ENCODE measurements at places on chromosomes 1 and 21.

- DNase-seq = peak; percentile 85
Measured at GRCh38 chr1:180231506-180231921, 1.4 kb downstream of the LHX4 start.

DNA sequence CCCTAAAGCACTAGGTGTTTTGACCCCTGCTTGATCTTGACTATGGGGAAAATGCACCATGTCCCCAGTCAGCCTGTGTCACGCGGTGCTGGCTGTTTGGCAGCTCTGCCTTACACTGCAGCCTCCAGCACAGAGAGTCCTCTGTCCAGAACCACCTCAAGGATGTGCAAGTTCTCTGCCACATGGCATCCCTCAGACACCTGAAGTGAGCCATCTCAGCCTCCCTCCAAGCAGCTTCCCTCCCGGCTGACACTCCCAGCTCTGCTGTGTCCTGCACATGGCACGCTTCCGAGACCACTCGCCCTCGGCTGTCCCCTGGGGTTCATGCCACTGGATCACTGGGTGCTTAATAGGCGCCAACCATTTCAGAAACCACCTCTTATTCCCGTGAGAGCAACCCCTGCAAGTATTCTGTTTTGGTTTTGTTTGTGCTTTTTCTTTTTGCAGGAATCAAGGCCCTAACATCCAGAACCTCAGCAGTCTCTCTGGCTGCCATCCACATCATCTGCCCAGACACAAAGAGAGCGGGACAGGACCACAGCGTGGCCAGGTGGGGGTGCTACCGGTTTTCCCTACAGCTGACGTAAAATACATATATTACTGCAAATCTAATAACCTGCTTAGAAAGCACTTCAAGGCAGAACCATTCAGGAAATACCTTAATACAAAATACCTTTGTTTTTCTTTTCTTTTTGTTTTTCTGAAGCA lies 45.7 kb downstream of the CAPZB start:
- peak; percentile 71 for DNase-seq

DNA sequence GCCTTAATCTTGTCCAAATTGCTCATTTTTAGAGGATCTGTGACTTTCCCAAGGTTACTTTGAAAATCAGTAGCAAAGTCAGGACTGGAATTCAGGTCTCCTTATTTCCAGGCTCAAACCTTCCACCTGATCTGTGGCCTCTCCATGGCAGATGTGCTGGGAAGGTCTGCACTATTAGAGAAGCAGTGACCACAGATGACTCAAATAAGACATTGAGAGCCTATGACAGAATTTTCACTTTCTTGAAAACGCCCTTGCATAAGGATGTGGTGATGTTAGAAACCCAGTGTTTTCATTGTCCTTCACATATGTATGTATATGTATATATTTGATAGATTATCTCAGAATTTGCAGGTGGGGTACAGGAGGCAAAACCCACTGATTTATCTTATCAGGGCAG lies 45.3 kb downstream of the TTC39A start:
- DNase-seq = no peak

- no peak for DNase-seq
Measured at GRCh38 chr1:53733447-53733931, 5.5 kb downstream of the GLIS1 start.

DNA sequence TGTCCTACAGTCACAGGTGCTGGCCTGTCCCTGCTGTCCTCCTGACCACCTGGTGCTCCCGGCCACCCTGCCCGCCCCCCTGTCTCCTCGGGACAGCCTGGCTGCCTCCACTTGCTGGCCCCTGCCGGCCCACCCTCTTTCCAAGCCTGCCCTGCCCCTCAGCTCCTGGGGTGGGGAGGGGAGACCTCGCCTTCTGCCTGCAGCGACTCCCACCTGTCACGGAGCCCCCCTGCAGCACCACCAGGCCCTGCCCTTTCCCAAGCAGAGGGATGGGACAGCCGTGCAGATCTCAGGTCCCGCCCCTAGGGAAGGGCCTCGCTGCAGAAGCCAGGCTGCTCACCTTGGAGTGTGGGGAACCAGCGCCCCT lies 7.5 kb downstream of the LRRC3 start:
- DNase-seq = no peak

DNA sequence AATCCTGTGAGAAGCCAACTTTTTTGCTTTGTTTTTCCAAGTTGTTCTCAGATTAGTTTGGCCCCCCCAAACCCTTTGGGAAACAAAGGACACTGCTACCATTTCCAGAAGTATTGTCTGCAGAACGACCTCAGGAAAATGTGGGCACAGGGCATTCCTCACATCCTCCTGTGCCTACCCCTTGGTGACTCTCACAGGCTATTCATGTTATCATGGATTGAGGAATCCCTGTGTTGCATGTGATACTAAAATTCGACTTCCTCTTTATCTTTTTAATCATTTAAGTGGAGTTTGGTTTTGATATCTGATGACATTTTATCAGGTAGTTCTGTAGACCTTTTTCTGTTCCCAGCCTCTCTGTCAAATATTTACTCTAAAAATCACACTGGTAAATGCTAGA lies 184.5 kb downstream of the FASLG start:
- DNase-seq = no peak

GRCh38 chr1:100461222-100461621 lies 76.7 kb upstream of the GPR88 start:
- peak; percentile 44 for DNase-seq

DNA sequence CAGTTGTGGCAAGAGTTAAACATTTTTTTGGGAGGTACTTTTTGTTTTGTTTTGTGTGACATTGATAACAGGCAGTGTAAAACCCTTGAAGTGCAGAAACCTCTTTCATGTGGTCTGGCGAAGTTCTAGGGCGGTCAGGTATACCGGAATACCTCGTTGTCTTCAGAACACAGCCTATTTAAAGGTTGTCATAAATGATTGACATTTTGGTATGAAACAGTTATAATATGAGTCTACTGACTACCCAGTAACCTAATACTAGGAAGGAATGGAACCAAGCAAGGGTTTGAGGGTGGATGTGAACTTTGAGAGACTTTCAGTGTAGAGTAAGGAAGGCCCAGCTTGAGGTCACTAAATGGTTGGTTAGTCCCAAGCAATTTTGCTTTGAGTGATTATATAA lies 40.5 kb downstream of the PATJ start:
- no peak for DNase-seq

DNA sequence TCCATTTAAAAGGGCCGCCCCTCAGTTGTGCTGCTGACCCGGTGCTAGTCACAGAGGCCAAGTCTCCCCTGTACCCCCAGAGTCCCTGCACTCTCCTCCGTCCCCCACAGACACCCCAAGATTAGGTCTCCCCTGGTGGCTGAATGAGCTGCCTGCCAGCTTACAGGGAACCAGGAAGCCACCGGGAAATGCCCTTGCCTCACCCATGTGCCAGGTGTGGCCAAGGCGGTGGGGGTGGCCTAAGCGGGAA lies 32.7 kb downstream of the HSPG2 start:
- DNase-seq = no peak

GRCh38 chr1:94111879-94112278 lies 9.1 kb downstream of the ABCA4 start:
- DNase-seq = no peak

DNA sequence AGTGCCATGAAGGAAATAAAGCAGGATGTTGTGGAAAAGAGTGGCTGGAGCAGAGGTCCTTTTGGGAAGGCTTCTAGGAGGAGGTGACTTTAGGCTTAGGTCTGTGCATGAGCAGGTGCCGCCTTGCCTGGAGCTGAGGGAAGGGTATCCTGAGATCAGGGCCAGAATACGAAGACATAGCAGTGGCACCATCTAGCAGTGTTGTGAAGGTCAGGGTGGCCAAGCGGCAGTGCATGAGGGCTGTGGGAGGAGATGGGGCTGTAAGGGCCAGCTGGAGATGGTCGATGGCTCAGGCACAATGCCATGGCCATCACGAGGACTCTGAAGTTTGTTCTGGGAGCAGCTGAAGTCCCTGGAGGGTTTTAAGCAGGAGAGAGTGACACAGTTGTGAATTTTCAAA lies 219.5 kb downstream of the PTPRU start:
- no peak for DNase-seq

DNA sequence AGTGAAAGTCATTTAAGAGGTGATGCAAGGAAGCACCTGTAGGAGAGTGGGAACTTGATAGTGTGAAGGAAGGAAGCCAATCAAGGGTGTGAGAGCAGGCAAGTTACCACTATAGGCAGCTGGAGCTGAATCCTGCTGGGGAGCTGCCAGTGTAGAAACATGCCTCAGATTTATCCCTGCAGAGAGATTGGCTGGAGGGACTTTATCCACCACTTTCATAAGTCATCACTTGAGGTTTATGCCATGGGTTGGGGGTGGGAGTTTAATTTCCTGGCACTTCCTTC lies 443.6 kb downstream of the PLPP3 start:
- no peak for DNase-seq

DNA sequence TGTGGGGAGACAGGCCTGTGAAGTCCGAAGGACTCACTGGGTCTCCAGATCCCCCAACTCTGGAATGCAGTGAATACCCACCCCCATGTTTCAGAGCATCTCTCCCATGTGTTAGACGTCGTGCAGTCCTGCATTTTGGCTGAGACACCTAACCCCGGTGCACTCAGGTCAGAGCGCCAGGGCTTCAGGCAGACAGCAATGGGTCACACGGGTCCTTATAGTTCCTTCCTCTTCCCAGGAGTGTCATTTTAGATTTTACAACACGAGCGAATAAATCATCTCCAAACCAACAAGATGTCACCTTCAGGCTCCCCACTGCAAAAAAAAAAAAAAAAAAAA lies 5.1 kb downstream of the PRRX1 start:
- peak; percentile 32 for DNase-seq

GRCh38 chr21:34722684-34723300 lies 54.0 kb downstream of the CLIC6 start:
- peak; percentile 83 for DNase-seq

DNA sequence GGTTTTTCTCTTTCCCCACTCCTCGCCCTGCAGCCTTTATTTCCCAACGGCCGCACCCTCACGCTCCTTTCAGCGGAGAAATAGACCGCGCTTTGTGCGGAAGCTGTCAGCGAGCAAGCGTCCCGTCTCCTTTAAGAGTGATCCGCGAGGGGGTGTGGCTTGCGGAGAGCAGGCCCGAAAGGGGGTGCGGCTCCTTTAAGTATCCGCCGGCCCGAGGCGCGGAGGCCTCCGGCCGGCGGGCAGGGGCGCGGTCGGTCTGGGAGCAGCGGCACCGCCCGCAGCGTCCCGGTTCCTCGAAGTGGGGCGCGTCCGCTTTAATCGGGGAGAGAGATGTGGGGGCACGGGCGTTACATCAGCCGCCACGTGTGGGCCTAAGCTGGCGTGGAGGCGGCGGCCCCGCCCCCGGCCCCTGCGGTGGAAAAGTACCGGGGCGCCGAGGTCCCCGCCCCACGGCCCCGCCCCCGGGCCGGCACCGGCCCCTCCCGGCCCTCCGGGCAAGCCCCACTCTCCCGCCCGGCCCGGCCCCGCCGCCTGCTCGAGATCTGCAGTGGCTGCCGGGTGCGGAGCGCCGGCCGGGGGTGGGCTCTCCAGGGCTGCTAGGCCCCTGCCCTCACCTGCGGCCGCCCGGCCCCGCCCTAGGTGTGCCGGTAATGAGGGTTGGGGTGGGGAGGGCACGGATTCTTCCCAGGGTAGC lies 1.2 kb downstream of the SLC6A9 start:
- peak; percentile 97 for DNase-seq

DNA sequence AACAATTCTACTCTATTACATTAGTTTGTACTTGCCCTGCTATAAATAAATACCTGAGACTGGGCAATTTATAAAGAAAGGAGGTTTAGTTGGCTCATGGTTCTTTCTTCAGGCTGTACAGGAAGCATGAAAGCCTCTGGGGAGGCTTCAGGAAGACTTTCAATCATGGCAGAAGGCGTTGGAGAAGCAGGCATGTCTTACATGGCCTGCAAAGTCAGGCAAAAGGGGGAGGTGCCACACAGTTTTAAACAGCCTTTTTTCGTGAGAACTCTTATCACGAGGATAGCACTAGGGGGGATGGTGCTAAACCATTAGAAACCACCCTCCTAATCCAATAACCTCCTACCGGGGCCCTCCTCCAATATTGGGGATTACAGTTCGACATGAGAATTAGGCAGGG lies 102.9 kb downstream of the DYRK1A start:
- no peak for DNase-seq

GRCh38 chr1:68953311-68953710 lies 456.4 kb upstream of the DEPDC1 start:
- no peak for DNase-seq

DNA sequence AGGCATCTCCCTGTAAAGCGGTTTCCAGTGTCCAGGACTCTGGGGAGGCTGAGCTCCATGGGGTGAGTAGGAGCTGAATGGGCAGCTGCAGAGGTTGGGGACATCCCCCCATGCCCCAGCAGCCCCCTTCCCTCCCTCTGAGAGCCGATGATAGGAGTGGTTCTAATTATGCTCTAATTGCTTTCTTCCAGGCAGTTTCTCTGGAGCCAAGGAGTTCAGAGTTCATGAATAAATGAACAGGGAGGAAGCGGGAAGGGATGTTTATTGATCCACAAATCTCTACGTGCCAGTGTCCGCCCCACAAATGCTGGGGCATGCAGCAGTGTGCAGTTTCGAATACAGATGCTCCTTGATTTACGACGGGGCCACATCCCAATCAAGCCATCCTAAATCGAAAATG lies 15.6 kb downstream of the NKAIN1 start:
- DNase-seq = no peak

- no peak for DNase-seq
Measured at GRCh38 chr1:72524021-72524420, 241.7 kb upstream of the NEGR1 start.

Measured in GM23338 (cell line).